ENCODE measurements at places on chromosomes 4 and X. TPM values are rescaled to one million over a fixed set of nuclear protein-coding genes. Genes with fewer than 3 reads are reported as not detected.

The SLC7A11 gene
- polyA plus RNA-seq: 0.03 TPM

The MXRA5 gene
- 1.8 TPM for polyA plus RNA-seq

The TACR3 gene
- polyA plus RNA-seq: under 0.01 TPM

The CLCN4 gene
- 3.6 TPM for polyA plus RNA-seq

The AWAT2 gene
- polyA plus RNA-seq: not detected

The TLR10 gene
- 0.40 TPM for polyA plus RNA-seq

The PPP1R3F gene
- 4.3 TPM for polyA plus RNA-seq
